ENCODE measurements at places on chromosomes 7 and 10. TPM values are rescaled to one million over a fixed set of nuclear protein-coding genes. Genes with fewer than 3 reads are reported as not detected.

DNA sequence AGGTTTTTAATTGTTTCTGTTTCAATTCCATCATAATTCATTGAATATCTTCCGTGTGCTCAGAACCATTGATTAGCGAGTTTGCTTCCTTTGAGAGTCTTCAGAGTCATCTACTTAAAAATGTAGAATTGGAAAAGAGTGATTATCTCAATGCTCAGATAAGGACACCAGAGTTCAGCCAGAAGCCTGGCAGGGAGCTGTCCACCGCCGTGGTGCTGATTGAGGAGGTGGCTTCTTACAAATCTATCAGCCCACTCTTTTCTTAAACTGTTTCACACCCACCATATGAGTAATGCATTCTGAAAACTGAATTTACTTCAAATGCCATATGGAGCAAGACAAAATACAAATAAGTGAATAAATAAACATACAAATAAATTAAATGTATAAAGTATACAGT lies 79.3 kb downstream of the INSYN2A start:
- peak; percentile 15 for DNase-seq

DNA sequence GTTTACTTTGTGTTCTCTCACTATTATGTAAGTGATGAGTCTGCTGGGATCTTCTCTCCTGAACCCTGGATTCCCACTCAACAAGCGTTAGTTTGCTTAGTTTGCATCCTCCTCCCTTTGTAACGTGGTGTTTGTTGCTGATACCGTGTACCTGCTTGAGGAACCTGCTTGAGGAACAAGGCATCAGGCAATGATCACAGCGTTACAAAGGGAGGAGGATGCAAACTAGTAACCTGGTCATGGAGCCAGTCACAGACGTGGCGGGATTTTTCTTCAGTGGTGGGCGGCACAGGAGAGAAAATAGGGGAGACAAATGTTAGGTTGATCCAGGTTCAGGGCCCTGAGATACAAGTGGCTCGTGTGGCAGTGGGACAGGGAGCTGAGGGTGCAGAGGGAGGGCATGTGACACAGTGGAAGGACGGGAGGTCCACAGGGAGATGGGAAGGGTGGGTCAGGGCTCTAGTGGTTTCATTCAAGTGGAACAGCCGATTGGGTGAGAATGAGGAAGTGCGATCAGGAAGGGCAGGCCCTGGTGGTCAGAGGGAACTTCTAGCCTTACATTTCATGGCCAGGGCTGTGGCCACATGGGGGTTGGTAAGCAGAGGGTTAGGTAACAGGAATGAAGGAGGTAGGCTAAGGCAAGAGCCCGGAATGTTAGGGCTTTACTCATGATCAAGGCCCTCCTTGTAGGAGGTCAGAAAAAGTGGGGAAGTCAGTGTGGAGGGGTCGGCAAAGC lies 38.0 kb downstream of the SNX10 start:
- DNase-seq, result no peak

GRCh38 chr7:46133751-46134150 lies 212.7 kb upstream of the IGFBP3 start:
- no peak for DNase-seq

DNA sequence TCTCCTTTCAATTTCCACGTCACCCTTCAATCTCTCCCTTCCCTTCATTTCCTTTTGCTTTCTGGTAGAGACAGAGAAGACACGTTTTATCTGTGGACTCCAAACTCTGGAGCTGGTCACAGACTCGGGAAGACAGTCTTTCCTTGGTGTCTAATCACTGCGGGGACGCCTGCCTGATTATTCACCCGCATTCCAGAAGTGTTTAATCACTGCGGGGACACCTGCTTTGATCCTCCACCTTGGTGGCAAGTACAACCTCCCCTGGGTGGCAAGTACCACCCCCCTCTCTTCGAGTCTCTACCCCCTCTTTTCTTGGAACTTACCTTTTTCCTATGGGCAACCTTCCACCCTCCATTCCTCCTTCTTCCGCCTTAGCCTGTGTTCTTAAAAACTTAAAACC lies 15.3 kb upstream of the LRRC61 start:
- DNase-seq, result no peak

DNA sequence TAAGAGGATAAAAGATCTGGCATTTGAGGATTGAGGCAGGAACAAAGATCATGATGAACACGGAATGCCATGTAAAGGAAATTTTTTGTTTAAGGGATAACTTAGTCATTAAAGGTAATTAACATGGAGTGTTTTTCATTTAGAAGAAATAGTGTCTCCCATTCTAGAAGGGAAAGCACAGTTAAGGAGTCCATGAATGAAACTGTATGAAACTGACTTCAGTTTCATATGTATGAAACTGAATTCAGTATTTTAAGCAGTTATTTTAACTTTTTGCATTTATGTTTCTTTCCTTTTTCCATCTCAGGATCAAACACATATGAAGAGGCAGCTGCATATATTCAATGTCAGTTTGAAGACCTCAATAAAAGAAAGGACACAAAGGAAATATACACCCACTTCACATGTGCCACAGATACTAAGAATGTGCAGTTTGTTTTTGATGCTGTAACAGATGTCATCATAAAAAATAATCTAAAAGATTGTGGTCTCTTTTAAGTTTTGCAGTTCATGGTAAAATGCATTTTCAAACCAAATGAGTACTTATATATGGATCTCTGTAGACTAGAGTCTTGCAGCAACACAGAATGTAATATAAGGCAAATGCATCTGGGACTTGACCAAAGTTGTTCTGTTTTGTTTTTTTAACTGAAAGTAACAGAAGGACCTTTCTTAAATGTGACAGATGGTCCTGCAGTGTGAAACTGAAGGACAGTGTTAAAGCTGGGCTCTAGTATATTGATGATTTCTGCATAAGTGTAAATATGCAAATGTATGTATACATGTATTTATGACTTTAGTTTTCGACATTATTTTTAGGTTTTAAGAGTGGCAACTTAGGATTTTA lies 82.6 kb downstream of the GNAI1 start:
- no peak for DNase-seq

- DNase-seq, result no peak
Observed at GRCh38 chr7:150939052-150939451, 39.1 kb downstream of the KCNH2 start.

GRCh38 chr7:137937202-137937560 lies 64.7 kb downstream of the CREB3L2 start:
- no peak for DNase-seq

The C7orf57 gene
- 0.31 TPM for total RNA-seq

GRCh38 chr7:155229548-155230168 lies 68.0 kb upstream of the INSIG1 start:
- no peak for DNase-seq

GRCh38 chr10:104875561-104875960 lies 234.5 kb downstream of the SORCS3 start:
- no peak for DNase-seq

DNA sequence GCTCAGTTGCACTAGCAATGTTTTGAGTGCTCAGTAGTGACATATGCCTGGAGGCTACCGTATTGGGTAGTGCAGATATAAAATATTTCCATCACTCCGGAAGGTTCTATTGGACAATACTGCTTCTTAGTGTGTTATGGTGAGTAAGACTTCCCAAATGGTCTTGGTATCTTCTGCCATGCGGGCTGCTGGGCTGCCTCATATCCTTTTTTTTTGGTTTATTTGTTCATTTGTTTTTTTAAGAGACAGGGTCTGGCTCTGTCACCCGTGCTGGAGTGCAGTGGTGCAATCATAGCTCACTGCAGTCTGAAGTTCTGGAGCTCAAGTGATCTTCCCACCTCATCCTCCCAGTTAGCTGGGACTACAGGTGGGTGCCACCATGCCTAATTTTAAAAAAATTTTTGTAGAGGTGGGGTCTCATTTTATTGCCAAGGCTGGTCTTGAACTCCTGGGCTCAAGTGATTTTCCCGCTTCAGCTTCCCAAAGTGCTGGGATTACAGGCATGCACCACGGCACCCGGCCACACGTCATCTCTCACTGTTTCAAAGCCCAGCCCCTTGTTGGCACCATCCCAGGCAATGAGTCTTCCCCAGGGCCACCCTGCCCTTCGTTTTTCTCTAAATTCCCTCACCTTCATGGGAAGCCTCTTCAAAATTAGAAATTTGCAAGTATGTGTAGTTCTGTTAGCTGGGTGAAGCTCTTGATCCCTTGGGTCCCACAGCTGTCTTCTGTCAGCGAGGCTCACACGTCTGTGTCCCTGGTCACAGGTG lies 111.0 kb upstream of the KLF14 start:
- no peak for DNase-seq

The PIP gene
- total RNA-seq, result not detected

DNA sequence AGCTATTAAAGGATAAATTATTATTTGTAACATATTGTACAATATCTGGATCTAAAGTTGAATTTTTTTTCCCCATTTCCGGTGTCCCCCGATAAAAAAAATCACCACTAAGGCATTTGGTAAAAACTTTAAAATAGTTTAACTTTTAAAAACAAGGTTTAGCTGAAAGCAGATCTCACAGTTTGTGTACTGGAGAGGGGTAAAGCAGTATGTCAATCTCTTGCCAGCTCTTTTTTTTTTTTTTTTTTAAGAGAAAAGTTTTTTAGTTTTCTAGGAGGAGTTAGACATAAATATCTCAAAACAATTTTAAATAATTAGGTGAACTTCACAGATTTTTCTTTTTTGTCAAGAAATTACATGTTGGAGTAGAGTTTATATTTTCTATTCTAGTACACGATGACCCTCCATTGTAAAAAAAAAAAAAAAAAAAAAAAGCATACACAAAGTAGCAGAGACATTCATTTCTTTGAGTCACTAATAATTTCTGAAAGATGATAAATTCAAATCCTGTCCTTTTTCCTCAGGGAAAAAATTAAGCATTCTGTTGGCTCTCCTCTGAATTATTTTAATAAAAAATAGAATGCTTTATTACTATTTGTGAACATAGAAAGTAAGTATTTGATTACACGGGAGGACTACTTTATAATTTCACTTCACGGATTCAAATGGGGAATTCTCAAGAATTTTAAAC lies 1.9 kb upstream of the HBP1 start:
- DNase-seq, result no peak

DNA sequence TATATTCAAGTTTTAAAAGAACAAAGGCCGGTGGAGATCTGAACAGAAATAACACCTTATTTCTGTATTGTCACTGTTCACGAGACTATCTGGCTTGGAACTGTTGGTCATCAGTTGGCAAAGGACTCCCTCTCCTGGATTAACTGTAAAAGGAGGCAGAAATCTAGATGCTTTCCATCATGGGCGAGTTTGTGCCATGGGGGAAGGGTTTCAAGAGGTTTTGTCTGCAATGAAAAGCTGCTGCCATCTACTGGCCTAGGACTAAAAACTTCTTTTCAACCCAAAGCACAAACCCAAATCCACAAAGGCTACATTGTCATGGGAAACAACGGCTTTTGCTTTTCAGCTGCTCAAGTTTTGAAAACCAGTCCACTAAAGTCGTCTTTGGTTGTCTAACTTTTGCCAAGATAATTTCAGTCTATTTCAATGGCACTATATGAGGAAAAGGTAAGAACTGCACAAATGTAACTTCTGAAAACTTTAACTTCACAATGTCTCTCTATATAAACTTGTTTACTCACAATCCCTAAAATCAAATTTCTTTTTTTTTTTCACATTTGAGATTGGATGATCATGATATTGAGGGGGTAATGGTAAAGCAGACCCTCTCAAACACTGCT lies 196.8 kb downstream of the SKAP2 start:
- peak; percentile 47 for DNase-seq

The FAM25G gene
- not detected for total RNA-seq

- DNase-seq, result no peak
Observed at GRCh38 chr7:124489925-124490324, 275.7 kb downstream of the GPR37 start.

The ABCB1 gene
- 3.3 TPM for total RNA-seq

The MRLN gene
- total RNA-seq, result 0.23 TPM

The AKR1C8 gene
- 0.22 TPM for total RNA-seq

The TUBB8 gene
- not detected for total RNA-seq

The XRCC2 gene
- total RNA-seq, result 24.0 TPM

DNA sequence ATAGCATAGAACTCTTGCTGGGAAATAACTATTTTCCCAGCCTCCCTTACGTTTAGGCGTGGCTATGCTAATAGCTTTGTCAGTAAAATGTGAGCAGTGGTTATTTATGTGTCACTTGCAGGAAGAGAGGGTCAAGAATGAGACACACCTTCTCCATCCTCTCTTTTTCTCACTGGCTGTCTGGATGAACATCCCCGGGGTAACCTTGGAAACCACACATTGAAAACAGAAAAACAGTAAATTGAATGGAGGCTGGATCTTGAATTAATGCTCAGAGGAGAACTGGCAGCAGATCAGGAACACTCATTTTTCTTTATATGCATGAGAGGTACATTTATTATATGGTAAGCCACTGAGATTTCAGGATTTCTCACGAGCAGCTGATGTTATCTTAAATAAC lies 127.6 kb downstream of the DNAJB9 start:
- DNase-seq, result no peak

GRCh38 chr7:369476-370258 lies 79.7 kb downstream of the FOXL3 start:
- no peak for DNase-seq

DNA sequence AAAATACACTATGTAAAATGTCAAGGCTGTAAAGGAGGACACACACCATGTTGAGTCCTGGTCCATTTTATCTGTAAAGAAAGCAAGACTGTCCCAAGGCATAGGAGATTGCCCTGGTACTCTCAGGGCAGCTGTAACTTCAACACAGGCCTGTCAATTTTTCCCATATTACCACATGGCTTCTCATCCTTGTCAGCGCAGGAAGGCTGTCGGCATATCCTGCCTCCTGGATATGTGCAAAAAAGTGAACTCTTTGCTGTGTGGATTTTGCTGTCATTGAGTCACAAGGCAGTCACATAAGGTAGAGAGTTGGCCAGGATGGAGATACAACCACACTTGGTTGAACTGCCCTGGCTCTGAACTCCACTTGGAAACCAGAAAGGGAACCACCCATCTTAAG lies 8.7 kb downstream of the DUSP5 start:
- DNase-seq, result no peak

The TMEM140 gene
- total RNA-seq, result 4.5 TPM

DNA sequence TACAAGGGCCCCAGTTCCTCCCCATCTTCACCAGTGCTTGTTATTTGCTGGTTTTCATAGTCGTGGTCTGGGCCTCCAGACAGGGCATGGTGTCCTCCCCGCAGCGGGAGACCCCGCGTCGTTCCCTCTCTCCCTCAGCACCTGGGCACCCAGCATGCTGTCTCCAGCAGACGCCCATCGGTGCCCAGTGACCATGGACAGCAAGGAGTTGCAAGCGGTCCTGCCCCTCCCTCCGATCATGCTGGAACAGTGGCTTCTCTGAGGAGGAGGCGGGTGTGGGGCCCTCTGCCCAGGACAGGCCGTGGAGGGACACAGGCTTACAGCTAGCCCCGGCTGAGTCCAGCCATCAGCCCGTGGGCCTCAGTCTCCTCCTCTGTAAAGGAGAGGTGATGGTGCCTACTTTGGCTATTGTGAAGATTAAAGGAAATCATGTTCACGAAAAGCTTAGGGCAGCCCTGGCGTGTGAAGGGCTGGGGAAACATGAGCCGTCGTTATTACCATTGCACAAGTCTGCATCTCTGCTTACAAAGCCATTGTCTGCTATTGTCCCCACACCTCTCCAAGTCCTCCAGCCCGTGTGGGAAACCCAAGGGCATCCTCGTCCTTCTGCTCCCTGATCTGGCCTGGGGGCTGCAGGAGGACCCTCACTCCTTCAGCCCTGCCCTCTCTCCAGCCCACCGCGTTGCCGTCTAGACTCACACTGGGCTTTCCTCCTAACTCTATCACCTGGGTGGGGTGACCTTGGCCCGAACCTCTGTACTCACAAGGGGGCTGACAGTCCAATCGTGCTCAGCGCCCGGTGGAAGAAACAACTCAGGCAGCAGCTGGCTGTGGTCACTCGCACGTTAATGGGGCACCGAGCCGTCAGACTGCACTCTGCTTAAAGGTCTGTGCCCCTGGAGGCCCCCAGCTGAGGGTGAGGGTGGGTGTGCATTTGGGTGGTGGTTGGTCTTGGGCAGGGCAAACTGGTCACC lies 29.9 kb downstream of the EN2 start:
- no peak for DNase-seq
